ENCODE measurements at places on chromosomes 2 and 18.
A peak's percentile ranks its signal among the peaks of the same experiment; 100 is the strongest.

DNA sequence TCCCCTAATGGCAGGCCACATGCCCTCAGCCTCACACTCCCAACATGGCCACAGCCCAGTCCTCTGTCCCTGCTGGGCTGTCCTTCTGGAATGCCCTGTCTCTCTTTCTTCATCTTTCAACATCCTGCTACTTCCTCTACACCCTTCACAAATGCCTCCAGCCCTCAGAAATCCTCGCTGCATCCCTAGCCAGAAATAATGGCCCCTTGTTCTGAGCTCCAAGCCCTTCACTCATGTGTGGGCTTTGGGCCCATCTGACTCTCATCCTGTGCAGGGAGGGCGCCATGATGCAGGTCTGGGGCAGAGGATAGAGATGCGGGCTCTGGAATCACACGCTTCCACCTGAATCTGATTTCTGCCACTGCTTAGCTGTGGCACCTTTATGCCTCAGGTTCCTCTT lies 181.9 kb downstream of the TNS1 start:
- DNase-seq = no peak

DNA sequence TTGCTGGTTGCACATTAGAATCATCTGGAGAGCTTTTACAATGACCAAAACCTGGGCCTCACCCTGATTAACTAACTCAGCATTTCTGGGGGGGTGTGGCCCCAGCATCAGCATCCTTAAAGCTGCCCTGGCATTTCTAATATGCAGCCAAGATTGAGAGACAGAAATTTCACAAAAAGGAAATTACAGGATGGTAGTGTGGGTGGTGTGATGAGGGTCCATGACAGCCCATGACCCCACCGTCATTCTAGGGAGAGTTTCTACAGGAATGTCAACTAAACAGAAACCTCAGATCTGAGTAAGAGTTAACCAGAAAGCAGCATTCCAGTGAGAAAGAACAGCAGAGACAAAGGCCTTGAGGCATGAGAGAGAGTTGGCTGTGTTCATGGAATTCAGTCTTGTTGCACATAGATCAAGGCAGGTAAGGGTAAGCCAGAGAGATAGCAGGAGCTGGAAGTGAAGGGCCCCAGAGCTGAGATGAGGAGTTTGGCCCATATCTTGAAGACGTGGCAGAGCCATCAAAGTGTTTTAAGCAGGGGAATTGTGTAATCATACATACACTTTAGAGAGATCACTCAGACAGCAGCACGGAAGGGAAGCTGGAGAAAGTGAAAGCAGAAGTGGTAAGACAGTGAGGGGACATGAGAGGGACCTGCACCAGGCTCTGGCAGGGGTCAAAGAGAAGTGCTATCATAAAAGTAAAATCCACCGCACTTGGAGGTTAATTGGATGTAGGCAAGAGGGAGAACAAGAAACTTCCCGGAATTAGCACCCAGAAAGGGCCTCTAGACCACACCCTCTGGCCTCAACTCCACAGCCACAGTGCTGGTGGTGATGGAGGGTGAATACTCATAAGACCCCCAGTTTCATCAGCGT lies 7.8 kb upstream of the TRABD2A start:
- no peak for DNase-seq

DNA sequence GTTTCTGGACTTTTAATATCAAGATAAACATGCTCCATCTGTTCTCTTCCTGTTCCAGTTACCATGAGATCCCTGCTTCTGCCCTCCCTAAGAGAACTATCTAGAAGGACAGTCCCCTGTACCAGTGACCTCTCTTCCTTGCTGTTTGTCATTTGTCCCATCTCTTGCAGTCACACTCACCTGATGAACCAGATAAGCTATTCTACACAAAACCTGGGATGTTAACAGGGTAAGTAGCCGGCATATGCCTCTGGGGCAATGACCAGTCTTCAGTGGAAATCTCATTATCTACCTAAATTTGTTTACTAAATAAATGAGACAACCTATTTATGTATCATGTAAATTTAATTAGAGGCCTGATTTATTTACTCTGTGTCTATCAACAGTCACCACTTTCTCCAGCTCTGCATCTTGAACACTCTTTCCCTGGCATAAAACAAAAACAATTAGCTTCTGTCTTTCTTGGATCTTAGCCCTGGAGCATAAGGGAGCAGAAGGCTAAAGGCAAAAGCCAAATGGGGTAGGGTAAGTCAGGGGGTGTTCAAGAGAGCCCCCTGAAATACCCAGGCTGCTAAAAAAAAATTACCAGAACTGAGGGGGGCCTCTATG lies 337.7 kb downstream of the ALK start:
- DNase-seq = no peak

- DNase-seq = no peak
These were observed 97.9 kb downstream of the BAZ2B start for GRCh38 chr2:159518321-159519005.

DNA sequence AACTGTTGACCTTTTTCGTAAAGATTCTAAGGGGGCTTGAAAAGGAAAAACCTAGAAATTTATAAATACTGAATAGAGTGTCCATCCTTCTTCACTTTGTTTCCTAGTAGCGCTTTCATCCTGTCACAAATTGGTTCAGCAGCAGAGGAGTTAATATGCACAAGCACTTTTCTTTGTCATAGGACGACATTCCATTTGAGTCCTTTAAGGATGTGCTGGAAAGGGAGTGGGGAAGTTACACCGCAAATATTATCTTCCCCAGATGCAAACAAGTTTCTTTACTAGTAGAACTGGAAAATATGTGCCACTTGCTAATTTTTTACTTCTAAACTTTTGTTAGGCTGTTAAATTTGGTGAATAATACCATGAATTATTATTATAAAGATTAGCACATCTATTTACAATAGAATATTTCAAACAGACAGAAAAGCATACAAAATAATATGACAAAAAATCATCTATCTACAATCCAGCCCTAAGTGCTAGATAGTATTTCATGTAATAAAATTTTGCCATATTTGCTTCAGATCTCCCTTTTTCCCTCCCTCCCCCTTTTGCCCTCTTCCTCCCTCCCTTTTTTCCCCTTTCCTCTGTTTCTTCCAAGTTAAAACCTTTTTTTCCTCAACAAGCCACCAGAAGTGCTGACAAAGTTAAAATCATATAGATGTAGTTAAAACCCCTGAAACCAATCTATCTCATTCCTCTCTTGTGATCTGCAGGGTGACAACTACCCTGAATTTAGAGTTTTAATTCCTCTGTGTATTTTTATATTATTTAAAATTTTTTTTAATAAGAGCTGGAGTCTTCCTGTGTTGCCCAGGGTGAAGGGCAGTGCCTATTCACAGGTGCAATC lies 50.5 kb upstream of the MAP4K3 start:
- no peak for DNase-seq

- DNase-seq = no peak
These were observed 154.9 kb downstream of the ATAD2B start for GRCh38 chr2:23772056-23772455.

GRCh38 chr18:55012008-55012407 lies 52.7 kb upstream of the CCDC68 start:
- no peak for DNase-seq

GRCh38 chr18:75128051-75128605 lies 80.8 kb downstream of the PTGR3 start:
- peak; percentile 25 for DNase-seq

- no peak for DNase-seq
These were observed 249.9 kb upstream of the SP5 start for GRCh38 chr2:170465241-170465640.

DNA sequence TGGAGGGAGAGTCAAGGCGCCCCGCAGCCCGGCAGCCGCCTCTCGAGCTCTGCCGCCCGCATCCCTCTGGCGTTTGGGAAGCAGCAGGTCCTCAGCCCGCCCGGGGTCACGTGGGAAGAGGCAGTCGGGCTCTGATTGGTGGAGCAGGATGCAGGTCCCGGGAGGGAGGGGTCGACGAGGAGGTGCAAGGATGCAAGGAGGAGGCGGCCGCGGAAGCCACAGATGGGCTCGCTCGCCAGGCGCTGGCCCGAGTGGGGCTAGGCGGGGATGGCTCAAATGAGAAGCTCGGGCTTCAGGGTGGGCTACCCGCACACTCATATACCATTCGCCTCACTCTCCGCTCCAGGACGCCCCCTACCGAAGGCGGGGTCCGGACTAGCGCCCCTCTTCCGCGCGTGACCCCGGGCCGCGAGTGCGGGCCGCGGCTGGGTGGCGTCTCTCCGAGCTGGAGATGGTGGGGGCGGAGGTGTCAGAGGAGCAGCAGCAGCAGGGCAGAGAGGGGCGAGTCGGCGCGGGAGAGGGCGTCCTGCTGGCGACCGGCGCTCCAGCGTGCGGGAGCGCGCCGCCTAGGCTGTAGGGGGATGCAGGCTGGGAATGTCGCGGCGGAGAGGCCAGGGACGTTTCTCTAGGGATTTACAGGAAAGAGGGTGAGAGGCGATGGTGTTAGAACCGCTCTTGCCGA lies at the start of gene TMEFF2:
Gene TMEFF2, minus strand, starts transcription at position 68 of the 682 bp plus-strand sequence. CDS start 409 bp downstream, outside the sequence.
- DNase-seq = peak; percentile 72

DNA sequence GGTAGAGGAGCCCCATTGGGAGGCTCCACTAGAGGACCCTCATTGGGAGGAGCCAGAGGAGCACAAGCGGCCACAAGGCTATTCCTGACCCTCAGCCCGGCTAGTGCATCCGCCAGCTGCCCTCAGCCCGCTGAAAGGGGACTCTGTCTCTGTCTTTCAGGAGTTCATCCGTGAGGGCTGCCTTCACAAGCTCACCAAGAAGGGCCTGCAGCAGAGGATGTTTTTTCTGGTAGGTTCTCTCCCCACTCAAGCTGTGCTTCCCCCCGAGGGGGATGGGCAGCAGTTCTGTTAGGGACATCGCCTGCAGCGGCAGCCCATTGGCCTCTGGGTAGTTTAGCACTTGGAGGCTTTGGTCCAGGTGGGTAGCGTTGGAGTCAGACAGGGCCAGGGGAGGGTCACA lies 25.1 kb downstream of the STK25 start:
- peak; percentile 54 for DNase-seq

- no peak for DNase-seq
These were observed 37.6 kb downstream of the SDC1 start for GRCh38 chr2:20187331-20187730.

DNA sequence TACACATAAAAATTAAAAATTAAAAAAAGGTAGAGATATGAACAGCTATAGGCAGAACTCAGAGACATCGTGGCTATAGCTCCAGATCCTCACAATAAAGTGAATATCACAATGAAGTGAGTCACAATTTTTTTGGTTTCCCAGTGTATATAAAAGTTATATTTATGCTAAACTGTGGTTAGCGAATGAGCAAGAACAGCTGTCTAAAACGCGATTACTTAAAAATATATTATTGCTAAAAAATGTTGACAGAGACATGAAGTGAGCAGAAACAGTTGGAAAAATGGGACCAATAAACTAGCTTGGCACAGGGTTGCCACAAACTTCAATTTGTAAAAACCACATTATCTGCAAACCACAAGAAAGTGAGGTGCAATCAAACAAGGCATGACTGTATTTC lies 551.7 kb upstream of the NETO1 start:
- no peak for DNase-seq

- DNase-seq = no peak
These were observed 41.3 kb downstream of the HDLBP start for GRCh38 chr2:241274127-241274526.

GRCh38 chr2:71277147-71277475 lies 50.2 kb upstream of the PAIP2B start:
- DNase-seq = no peak

DNA sequence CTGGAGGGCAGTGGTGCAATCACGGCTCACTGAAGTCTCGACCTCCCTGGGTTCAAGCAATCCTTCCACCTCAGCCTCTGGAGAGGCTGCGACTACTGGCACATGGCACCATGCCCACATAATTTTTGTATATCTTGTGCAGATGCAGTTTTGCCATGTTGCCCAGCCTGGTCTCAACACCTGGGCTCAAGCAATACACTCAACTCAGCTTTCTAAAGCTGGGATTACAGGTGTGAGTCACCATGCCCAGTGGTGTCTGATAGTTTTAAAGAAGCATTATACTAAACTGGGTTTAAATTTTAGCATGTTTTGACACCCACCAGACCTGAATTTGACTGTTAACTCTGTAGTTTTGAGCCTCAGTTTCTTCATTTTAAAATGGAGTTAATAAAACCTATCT lies 109.4 kb upstream of the SLC38A11 start:
- no peak for DNase-seq

- DNase-seq = no peak
These were observed 27.1 kb upstream of the ZNF516 start for GRCh38 chr18:76522122-76522503.

DNA sequence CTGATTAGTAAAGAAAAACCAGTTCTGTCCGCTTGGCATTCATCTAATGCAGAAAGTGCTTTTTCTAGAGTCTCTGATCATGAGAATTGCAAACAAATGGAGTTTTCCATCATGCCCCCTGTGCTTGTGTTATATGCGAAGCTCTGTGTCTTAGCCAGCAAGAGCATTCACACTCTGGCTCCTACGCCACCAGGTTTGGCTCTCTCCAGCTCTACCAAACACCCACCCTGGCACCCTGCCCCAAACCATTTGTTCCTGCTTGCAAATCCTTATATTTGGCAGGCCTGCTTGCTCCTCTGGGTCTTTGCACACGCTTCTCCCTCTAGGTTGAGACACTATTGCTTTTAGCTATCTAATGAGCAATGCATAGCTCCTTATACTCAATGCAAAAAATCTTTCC lies 204.1 kb upstream of the CYRIA start:
- no peak for DNase-seq

- DNase-seq = no peak
These were observed 72.1 kb downstream of the NPAS2 start for GRCh38 chr2:100891906-100892642.

- no peak for DNase-seq
These were observed 29.4 kb upstream of the ZNF516 start for GRCh38 chr18:76524477-76524876.

- DNase-seq = no peak
These were observed 31.4 kb downstream of the GAREM1 start for GRCh38 chr18:32439241-32439640.

GRCh38 chr2:50448556-50448955 lies 583.4 kb downstream of the NRXN1 start:
- no peak for DNase-seq

DNA sequence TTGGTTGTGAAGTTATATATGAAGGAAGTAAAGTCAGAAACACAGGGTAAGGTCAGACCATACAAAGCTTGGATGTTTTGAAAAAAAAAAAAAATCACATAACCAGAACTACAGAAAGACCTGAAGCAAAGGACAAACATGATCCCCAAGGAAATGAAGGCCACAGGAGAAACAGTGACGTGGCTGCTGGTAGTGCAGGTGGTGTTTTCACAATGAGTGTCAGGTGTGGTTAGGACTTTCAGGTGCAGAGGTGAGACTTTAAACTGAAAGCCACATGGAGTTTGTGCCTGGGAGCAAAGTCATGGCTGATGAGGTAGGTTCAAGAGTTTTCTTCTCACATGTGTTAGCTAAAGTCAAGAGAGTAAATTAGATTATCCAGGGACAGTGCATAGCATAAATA lies 270.7 kb downstream of the PIEZO2 start:
- no peak for DNase-seq
